ENCODE measurements at places on chromosomes 7 and 10.
A peak's percentile ranks its signal among the peaks of the same experiment; 100 is the strongest.

DNA sequence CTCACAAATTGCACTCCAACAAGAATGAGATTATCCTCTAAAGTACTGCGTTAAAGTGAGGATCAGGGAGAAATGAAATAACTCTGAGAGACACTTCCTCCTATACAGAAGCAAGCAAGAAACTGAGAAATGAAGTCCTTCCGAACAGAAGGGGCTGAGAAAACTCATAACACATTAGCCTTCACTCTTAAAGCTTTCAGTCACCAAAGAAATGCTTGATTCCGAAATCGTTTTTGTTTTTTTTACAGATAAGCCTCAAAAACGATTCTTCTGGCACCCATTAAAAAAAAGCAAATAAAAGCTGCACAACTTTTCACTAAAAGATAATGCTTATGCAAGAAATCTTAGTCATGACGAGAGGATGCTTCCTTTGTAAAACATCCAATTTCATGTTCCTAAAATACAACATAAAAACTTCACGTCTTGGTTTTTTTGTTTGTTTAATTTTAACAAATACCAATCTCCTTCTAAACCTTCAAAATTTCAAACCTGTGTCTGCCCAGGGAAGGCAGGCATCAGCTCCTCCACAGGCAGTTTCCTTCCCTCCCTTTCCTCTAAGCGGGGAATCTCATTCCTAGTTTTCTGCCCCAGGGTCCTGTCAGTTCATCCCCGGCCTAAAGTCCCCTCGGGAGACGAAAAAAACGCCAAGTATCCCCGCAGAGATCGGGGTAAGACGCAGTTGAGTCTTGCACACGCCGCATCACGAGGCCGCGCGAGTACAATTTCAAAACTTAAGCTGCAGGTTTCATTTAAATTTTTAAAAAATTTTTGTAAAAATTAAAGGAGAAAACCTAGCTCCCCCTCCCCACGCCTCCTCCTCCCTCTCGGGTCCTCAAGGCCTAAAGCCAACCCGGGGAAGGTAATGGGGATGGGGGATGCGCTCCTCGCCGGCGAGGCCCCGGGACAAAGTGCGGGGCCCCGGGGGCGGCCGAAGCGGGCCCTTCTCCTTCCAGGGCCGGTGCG is 1.1 kb downstream of the BAZ1B start:
- peak; percentile 26 for DNase-seq

GRCh38 chr7:135282561-135283254 is 49.1 kb downstream of the STRA8 start:
- no peak for DNase-seq

DNA sequence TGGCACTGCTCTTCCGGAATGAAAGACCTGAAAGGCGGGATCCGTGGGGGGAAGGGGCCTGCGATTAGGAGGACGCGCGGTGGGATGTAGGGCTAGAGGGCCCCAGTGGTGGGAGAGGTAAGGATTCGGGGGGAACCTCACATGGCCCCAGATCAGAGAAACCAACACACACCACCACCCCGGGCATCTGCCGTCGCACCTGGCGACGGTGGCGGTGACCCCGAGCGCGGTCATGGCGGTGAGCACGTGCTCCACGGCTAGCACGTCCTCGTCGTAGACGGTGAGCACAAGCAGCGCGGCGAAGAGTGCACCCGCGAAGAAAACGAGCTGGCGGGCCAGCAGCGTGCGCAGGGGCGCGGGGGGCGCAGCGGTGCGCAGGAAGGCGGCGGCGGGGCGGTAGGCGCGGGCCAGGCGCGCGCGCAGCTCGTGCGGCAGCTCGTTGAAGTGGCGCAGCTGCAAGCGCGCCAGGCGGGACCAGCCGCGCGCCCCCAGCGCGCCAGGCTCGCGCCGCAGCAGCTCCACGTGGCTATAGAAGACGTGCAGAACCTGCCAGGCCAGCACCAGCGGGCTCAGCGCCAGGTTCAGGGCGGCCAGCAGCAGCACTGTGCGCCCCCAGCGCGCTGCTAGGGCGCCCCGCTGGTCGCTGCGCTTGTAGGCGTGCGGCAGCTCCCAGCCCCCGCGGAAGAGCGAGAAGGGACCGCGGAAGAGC is 5.7 kb downstream of the ATG9B start:
- DNase-seq, result peak; percentile 29

DNA sequence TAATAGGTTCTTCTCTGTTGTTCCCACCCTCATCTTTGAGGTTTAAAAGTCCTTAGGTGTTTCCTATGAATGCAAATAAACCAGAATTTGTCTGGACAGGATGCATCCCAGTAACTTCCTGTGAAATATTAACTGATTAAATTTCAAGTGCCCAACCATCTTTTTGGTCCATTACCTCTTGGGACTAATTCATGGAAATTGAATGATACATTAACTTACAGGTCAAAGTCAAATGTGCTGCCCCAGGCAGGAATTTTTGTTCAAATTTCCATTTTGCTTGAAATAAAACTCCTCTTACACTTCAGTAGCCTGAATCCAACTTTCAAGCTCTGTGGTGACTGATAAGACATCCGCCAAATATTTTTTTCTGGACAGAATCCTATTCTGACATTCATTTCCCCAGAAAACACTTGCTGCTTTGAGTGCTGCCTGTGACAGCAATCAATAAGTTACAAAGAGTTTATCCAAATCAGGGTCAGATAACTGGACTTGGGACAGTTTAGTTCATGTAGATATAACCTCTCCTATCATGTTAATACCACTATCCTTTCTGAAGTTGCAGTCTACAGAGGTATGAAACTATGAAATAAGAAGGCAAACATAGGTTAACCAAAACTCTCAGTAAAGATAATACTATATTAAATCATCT is 383.5 kb downstream of the POM121L12 start:
- DNase-seq, result no peak

- peak; percentile 63 for DNase-seq
Observed at GRCh38 chr10:88989824-88990383, 694 bp upstream of the FAS start.

DNA sequence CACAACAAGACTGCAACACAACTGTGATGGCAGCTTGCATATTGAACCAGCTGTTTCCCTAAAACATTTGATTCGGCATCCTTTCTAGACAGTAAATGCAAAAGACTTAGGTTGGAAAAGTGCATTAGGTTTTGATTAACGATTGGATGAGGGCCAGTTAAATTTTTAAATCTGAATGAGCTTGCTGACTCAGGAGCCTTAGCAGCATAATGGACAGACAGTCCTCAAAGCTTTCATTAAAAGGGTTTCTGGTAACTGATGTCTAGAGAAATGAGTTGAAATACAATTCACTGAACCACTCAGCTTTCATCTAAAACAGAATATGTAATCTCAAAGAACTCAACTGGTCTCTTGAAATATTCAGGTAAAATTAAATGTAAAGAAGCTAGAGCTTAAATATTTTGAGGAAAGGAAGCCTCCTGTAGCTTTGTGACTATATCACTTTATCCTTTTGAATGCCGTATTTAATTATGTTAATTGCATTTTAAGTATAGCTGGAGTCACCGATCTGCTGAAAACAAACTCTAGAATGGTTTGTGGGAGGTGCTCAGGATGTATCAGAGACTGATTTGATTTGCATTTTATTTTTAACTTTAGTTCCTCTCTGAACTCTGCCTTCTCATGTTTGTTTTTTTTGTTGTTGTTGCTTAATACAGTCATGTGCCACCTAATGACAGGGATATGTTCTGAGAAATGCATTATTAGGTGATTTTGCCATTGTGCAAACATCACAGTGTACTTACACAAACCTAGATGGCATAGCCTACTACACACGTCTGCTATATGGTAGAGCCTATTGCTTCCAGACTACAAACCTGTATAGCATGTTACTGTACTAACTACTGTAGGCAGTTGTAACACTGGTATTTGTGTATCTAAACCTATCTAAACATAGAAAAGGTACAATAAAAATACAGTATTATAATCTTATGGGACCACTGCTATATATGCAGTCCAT is 29.2 kb upstream of the ATRNL1 start:
- DNase-seq, result no peak

DNA sequence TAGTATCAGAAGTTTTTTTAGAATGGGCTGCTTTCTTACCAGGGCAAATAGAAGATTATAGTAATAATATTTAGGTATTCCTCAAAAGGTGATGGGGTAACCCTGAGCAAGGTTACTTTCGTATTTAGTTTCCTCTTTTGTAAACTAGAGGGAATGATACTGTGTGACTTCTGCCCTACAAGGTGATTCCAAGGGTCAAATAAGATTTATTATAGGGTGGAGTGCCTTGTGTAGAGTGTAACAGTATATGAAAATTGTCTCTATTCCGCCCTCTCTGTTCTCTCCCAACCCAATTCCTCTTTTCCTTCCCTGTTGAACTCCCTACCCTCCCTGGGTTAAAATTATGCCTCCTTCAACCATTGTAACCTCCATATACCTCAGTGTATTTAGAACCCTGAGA is 5.3 kb downstream of the SLC35G1 start:
- no peak for DNase-seq

- peak; percentile 75 for DNase-seq
Observed at GRCh38 chr10:71272056-71272771, 46.8 kb upstream of the SLC29A3 start.

DNA sequence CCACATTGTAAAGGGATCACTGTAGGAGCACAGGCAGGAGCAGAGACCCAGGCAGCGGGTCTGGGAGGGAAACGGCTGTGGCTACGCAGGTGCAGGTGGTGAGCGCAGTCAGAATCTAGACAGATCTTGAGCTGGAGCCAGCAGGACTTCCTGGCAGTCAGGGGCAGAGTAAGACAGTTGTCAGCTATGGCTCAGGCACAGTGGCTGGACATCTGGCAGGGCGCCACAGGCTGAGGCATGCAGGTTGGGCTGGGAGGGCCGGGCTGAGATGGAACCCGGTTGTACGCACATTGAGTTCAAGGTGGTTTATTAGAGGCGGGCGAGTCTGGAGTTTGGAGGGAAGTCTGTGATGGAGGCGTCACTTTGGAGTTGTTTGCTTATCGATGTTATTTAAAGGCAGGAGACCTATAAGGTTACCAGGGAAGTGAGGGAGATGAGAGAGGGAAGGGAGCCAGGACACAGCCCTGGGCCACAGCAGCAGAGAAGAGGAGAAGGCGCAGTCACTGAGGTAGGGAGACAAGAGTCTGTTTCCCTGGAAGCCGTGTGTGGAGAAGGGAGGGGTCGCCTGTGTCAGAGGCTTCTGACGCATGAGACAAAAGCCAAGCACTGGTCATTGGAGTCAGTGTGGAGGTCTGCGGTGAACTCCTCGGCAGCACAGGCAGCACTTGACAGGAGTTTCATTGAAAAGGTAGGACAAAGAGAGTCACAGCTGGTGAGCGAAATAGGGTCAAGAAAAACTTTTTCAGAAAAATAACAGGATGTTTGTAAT is 73.8 kb downstream of the LANCL2 start:
- no peak for DNase-seq

GRCh38 chr7:120229084-120229483 is 43.9 kb upstream of the KCND2 start:
- DNase-seq, result no peak

DNA sequence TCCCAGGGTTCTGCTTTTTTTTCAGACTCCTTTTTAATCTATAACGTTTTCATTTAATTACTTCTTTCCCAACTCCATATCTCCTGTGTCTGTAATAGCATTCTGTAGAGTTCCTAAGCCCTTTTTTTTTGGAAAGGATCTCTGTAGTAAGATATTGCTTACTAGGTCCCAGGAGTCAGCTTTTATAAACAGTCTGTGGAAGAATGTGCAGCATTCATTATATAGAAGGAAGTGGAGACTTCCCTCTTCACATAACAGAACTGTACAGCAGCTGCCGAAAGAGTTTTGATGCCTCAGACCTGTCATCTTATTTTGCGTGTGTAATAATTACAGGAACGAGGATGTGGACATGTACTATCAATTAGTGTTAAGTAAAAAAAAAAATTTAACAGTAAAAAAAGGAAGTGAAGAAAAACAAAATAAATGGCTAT is 7.4 kb upstream of the STEAP4 start:
- no peak for DNase-seq

DNA sequence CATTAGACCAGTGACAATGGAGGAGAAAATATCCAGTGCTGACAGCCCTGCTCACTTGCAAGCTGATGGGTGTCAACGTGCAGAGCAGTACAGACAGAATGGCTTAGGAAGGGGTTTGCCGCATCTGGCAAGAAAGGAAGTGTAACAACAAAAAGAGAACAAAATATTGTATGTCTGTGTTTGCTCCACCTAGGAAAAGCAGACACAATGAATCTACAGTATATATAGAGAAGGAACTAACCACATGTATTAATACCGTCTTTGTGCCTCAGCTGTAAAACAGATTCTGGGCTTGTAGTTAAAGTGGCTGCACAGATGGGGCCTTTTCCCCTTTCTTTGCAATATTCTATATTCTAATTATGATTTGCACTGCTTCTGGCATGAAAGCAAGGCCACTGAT is 281.1 kb upstream of the MEOX2 start:
- DNase-seq, result no peak

GRCh38 chr7:27947586-27948278 is 207.8 kb downstream of the TAX1BP1 start:
- DNase-seq, result no peak

DNA sequence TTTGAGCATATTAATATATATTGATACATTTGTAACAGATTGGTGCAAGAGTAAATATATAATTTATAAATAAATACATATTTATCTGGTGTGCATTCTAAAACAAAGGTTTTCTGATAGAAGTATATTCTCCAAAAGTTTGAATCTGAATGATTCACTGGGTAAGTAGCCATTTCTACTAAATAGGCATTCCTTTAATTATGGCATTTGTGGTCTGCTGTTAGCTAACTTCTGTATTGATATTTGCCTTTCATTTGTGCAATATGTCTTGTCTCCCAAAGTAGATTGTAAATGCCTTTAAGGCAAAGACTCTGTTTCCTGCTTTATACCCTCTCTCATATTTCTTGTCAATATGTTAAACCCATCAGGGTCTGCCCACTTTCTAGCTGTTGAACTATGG is 11.1 kb upstream of the ARID5B start:
- peak; percentile 46 for DNase-seq

DNA sequence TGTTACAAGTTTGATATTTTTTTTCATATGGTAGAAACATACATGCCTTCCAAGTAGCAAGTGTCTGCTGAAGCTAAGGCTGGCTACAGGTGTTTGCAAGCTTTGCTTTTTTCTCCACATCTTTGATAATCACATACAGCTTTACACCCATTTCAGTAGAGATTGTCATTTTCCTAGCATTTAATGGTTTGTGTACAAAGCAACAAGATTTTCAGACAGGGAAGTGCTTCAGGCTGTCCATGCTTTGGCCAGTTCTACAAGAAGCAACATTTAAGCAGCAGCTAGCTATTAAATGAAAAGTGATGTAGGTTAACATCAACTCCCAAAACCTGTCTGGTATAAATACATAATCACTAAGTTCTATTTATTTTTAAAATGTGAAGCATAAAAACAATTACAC is 2.3 kb downstream of the HDAC9 start:
- no peak for DNase-seq

- no peak for DNase-seq
Observed at GRCh38 chr10:52257692-52258075, 56.4 kb upstream of the DKK1 start.

GRCh38 chr10:62638062-62638477 is 166.4 kb upstream of the ADO start:
- DNase-seq, result no peak

- no peak for DNase-seq
Observed at GRCh38 chr10:15787426-15787825, 67.7 kb upstream of the ITGA8 start.

Measured in EL (cell line).